HCT116 (cell line): ENCODE measurements at places on chromosomes 6 and 20. TPM values are rescaled to one million over a fixed set of nuclear protein-coding genes. Genes with fewer than 3 reads are reported as not detected.

TREML1 gene
- total RNA-seq = not detected

TMC2 gene
- total RNA-seq = not detected

NHSL1 gene
- 15.4 TPM for total RNA-seq

CCN5 gene
- total RNA-seq = 0.20 TPM

ZC3H12D gene
- 0.30 TPM for total RNA-seq

GRCh38 chr20:20547876-20548266 lies 164.6 kb downstream of the RALGAPA2 start:
- no peak overlapping the region for H3K27ac ChIP-seq
- H3K4me3 ChIP-seq = no peak overlapping the region
- H3K36me3 ChIP-seq = no peaks in the 10 kb centered on the region
- DNase-seq = no peak

- no peak for DNase-seq
- H3K4me1 ChIP-seq = no peaks in the 10 kb centered on the region
- no peaks in the 10 kb centered on the region for H3K27me3 ChIP-seq
- H3K27ac ChIP-seq = no peak within 1 kb of the TSS
- no peaks in the 10 kb centered on the region for H3K36me3 ChIP-seq
Observed at GRCh38 chr6:127900935-127901334, at the start of gene THEMIS. Gene THEMIS, minus strand, starts transcription at chr6:127901058. Its CDS starts 126 bp downstream, at chr6:127900932.

- no peaks in the 10 kb centered on the region for H3K27me3 ChIP-seq
- DNase-seq = no peak
- no peaks in the 10 kb centered on the region for H3K4me1 ChIP-seq
Observed at GRCh38 chr6:145139140-145139850, 596.0 kb downstream of the EPM2A start.

- peaks cover 12% of the 10 kb centered on the region; the same call in 1 of the 2 replicates for H3K27me3 ChIP-seq
- peaks cover 25% of the 10 kb centered on the region; the same call in 1 of the 2 replicates for H3K4me1 ChIP-seq
- H3K36me3 ChIP-seq = no peaks in the 10 kb centered on the region
Observed at GRCh38 chr6:159966339-159966738, 2.5 kb upstream of the IGF2R start.

- H3K27ac ChIP-seq = no peak overlapping the region
- H3K36me3 ChIP-seq = no peaks in the 10 kb centered on the region
- no peak overlapping the region for H3K4me3 ChIP-seq
- H3K27me3 ChIP-seq = peaks cover 16% of the 10 kb centered on the region
- no peak for DNase-seq
Observed at GRCh38 chr6:40688214-40688761, 101.1 kb upstream of the LRFN2 start.

DNA sequence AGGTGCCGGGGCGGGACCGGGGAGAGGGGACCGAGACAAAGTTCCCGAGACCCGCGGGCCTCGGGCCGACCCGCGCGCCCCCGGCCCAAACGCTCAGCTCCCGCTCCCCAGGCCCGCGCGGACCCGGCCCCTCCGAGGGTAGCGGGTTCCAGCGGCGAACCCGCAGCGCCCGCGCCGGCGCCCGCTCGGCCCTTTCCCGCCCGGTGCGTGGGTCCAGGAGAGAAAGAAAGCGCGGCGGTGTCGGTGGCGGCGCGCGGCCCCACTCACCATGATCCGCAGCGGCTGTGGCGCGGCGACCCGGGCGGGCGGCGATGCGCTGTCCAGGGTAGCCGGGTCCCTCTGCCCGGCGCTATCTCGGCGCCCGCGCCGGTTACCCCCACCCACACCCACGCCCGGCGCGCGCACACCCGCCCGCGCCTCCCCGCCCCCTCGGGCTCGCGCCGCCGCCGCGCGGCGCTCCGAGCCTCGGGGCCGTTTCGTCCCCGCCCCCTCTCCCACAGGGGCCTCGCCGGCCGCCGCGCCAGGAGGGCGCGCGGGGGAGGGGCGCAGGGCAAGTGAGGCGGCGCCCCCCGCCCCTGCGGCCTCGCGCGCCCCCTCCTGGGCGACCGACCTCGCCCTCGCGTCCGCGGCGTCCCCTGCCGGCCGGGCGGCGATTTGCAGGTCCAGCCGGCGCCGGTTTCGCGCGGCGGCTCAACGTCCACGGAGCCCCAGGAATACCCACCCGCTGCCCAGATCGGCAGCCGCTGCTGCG lies at the start of gene ELOVL2:
TSS of gene ELOVL2 (minus strand) at position 345 of the 751 bp plus-strand sequence. CDS start at position 270, 75 bp downstream.
- H3K4me3 ChIP-seq = no peak within 1 kb of the TSS
- DNase-seq = no peak
- no peaks in the 10 kb centered on the region for H3K27me3 ChIP-seq

GRCh38 chr20:2606507-2607006 lies 45.9 kb upstream of the NOP56 start:
- H3K4me3 ChIP-seq = no peak overlapping the region
- no peak overlapping the region for H3K27ac ChIP-seq
- no peaks in the 10 kb centered on the region for H3K4me1 ChIP-seq
- H3K36me3 ChIP-seq = no peaks in the 10 kb centered on the region
- no peaks in the 10 kb centered on the region for H3K27me3 ChIP-seq

DNA sequence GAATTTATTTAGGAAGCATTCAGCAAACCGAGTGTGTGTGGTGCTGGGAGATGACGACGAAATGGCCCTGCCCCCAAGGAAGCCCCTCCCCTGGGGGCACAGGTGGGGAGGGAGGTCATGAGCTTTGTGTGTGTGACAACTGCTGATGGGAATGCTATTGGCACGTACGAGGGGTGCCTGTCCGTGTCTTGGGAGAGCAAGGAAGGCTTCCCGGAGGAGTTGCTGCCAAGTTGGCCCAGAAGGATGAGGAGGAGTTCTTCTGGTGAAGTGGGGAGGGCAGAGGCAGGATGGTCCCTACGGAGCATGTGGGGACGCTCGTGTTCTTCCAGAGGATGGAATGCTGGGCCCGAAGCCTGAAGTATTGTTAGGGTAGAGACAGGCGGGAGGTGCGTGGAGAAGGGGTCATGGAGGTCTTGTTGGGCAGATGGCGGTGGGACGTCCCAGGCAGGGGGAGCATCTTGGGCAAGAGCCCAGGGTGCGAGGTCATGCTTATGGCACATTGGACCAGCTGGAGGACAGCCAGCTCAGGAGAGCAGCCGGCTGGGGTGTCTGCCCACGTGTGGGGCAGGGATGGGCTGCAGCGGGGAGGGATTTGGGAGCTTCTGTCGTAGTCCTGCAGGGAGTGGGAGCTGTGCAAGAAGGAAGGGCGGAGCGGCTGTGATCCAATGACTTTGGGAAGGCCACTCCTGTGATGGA lies 46.1 kb downstream of the SYNJ2 start:
- H3K27ac ChIP-seq = no peak overlapping the region; the same call in 1 of the 2 replicates
- H3K36me3 ChIP-seq = peaks cover 8% of the 10 kb centered on the region; the same call in 1 of the 2 replicates
- H3K4me3 ChIP-seq = no peak overlapping the region
- DNase-seq = no peak

DNA sequence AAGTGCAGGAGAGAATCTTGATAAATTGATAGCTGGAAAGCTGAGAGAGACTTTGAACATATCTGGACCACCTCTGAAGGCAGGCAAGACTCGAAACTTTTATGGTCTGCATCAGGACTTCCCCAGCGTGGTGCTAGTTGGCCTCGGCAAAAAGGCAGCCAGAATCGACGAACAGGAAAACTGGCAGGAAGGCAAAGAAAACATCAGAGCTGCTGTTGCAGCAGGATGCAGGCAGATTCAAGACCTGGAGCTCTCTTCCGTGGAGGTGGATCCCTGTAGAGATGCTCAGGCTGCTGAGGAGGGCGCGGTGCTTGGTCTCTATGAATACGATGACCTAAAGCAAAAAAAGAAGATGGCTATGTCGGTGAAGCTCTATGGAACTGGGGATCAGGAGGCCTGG lies 4.6 kb upstream of the CDKN1A start:
- no peaks in the 10 kb centered on the region for H3K27me3 ChIP-seq
- no peak overlapping the region for H3K4me3 ChIP-seq
- no peak overlapping the region for H3K27ac ChIP-seq
- no peaks in the 10 kb centered on the region for H3K36me3 ChIP-seq
- H3K4me1 ChIP-seq = peaks cover 43% of the 10 kb centered on the region

GRCh38 chr6:2078888-2079287 lies 166.5 kb downstream of the GMDS start:
- no peaks in the 10 kb centered on the region for H3K36me3 ChIP-seq
- no peak overlapping the region for H3K4me3 ChIP-seq
- no peak overlapping the region for H3K27ac ChIP-seq
- H3K27me3 ChIP-seq = no peaks in the 10 kb centered on the region

GRCh38 chr6:44681761-44682160 lies 294.3 kb downstream of the CDC5L start:
- no peak for DNase-seq
- H3K36me3 ChIP-seq = no peaks in the 10 kb centered on the region
- H3K27ac ChIP-seq = no peak overlapping the region

GRCh38 chr20:18694071-18694470 lies 106.2 kb downstream of the DTD1 start:
- H3K4me1 ChIP-seq = no peaks in the 10 kb centered on the region
- H3K4me3 ChIP-seq = no peak overlapping the region
- DNase-seq = no peak
- H3K27ac ChIP-seq = no peak overlapping the region
- H3K27me3 ChIP-seq = no peaks in the 10 kb centered on the region

DNA sequence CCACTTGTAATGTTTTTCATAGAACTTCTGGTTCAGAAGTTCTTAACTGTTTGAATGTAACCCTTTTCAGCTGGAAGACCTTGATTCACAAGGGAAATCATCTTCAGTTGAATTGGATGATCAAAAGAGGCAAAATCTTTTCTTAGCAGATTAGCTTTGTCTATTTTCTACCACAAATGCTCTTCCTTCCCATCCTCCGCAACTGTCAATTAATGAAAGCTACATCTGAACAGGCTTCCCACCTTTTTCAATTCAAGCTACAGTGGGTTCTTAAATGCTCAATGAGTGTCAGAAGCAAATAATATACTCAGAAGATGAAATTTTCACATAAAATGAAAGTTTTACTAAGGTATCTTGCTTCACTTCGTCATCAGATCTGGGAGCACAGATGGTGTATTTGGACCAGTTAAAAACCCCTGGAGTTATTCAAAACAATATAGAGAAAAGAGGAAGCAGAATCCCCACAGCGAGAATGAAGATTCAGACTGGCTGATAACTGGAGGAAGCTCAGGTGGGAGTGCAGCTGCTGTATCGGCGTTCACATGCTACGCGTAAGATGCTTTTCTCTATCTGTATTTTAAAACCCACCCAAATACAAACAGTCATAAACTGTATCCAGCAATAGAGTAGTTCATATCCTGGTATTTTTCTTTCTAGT lies 19.4 kb downstream of the QRSL1 start:
- H3K27ac ChIP-seq = no peak overlapping the region
- no peaks in the 10 kb centered on the region for H3K4me1 ChIP-seq
- peaks cover 7% of the 10 kb centered on the region; the same call in 1 of the 2 replicates for H3K36me3 ChIP-seq
- H3K27me3 ChIP-seq = no peaks in the 10 kb centered on the region

GRCh38 chr6:29017428-29017802 lies 12.3 kb upstream of the ZNF311 start:
- no peak overlapping the region for H3K4me3 ChIP-seq
- H3K27me3 ChIP-seq = no peaks in the 10 kb centered on the region
- no peaks in the 10 kb centered on the region for H3K36me3 ChIP-seq
- no peak for DNase-seq
- H3K27ac ChIP-seq = no peak overlapping the region

- H3K4me1 ChIP-seq = no peaks in the 10 kb centered on the region
- H3K4me3 ChIP-seq = no peak overlapping the region
- H3K36me3 ChIP-seq = no peaks in the 10 kb centered on the region
- DNase-seq = no peak
Observed at GRCh38 chr6:31351401-31352309, 5.3 kb downstream of the HLA-B start.

DNA sequence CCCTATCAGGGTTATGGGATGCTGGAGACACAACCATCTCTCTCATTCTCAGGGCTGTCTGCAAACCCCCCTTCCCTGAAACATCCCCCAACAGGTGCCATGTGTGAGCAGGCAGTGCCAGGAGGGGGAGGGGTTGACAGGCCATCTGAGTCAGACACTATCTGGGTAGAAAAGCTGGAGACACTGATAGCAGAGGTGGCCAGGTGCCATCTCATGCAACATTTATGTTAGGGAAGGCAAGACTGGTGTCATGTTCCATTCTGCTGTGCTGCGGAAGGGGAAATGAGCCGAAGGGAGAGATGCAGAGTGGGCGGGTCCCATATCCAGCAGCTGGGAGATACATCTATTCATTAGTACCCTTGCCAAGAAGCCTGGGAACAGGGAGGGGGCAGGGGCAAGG lies 3.5 kb downstream of the LHFPL5 start:
- H3K27me3 ChIP-seq = no peaks in the 10 kb centered on the region
- DNase-seq = no peak
- peaks cover 14% of the 10 kb centered on the region for H3K4me1 ChIP-seq
- no peaks in the 10 kb centered on the region for H3K36me3 ChIP-seq

DNA sequence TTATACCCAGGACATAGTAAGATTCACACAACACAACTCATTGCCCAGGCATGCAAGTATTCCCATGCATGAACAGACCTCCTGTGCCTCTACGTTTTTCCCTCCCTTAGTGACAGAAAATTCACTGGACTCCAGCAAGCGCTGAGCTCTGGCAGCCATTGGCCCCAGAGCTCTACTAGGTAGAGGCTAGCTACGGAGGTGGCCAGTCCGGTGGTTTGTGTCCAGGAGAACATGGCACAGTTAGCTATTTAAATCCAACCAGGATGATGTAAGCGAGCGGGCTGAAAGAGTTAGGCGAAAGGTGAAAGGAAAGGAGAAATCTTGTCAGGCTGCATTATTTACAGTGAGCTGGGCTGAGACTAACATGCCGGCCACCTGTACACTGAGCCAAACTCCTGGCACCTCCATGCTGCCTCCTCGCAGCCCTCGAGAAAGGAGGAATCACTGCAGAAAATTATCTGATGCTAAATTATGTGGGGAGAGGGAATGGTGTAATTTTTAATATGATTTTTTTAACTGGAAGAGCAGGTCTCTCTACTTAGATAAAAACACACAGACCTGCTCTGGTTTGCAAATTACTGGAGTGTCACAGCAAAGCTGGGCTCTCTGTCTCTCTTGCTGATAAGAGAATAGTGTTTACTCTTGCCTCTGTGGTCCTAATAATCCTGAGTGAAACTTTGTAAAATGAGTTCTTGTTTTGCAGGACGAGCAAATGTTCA lies 50.1 kb upstream of the ARMC2 start:
- 0 out of 2 replicates have a peak, but pooled peaks cover 4% of the 10 kb centered on the region for H3K27me3 ChIP-seq
- H3K4me1 ChIP-seq = no peaks in the 10 kb centered on the region
- no peak overlapping the region for H3K4me3 ChIP-seq
- DNase-seq = no peak
- H3K27ac ChIP-seq = no peak overlapping the region
